H1 (cell line): ENCODE measurements at places on chromosomes 6 and 20. TPM values are rescaled to one million over a fixed set of nuclear protein-coding genes. Genes with fewer than 3 reads are reported as not detected.

DNA sequence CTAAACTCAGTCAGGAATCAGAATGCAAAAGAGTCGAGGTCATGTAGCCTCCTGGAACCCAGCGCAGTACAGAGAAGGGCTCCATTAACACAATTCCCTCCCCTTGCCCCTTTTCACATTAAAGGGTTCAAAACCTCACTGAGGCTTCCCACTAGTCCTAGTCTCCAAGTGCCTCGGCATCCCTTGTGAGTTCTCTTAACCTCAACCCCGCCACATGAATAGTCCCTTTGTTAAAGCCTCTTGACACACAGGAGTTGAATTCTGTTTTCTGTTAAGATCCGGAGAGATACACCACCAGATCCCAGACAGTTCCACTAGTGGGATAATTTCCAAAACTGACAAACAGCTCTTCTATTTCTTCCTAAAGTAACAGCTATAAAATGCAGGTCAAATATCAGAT lies 17.8 kb downstream of the PTPRT start:
- DNase-seq, result no peak

Gene MTRF1L
- 24.0 and 26.5 TPM in 2 replicates for total RNA-seq

Gene ZKSCAN8
- 23.3 and 24.1 TPM in 2 replicates for total RNA-seq

Gene ARMH2
- total RNA-seq, result not detected in 2 replicates

Gene FAM184A
- total RNA-seq, result 11.3 and 12.1 TPM in 2 replicates
